ENCODE measurements at places on chromosomes 3 and 15.

DNA sequence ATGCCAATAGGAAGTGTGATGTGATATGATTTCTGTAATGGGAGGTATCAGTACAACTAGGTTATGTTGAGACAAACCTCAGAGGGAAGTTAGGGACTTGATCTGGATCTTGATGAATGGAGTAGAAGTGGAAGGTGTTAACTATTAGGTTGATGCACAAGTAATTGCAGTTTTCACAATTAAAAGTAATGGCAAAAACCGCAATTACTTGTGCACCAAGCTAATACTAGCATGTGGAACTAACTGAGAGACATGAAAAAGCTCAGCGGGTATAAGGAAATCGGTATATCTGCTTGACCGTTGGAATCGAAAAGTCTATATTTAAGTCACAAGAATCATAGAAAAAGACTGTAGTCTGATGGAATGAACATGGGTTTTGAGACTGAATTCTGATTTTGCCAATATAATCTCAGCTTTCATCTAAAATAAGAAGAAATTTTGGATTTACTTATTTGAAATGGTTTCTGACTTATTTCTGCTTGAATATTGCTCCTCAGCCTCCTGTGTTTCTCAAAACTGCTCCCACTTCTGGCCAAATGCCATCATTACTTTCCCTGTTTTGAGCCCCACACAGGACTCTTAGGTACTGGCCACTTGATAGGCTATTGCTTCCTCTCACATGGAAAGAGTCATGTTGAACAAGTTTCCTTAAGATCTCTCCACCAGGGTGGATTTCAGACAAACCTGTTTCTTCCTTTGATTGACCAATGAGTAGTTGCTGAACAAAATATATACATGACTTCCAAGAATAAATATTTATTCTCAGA is 271.5 kb upstream of the COL8A1 start:
- DNase-seq, result no peak

DNA sequence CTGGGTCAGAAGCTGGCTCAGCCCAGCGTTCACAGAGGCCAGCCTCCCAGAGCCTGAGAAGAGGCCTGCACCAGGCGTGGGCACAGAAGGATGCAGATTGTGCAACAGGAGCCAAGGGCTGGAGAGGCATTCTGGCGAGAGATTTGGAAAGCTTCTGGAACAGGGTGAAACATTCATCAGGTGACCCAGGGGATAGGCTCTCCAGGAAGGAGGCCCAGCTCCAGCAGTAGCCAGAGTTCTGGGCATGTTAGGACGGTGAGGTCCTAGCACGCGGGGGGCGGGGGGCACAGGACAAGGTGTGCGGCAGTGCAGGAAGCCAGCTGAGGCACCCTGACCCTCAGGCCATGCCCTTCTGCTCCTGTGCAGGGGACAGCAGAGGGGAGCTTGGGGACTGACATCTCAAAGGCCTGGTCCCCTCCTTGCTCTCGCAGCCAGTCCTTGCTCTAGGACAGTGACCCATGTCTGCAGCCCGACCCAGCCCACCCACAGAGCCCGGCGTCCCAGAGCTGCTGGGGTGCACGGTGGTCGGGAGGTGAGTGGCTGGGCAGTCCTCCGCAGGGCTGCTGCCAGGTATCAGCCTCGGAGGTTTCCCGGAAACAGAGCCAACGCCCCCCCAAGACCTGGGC is 111.7 kb upstream of the KLF13 start:
- no peak for DNase-seq

DNA sequence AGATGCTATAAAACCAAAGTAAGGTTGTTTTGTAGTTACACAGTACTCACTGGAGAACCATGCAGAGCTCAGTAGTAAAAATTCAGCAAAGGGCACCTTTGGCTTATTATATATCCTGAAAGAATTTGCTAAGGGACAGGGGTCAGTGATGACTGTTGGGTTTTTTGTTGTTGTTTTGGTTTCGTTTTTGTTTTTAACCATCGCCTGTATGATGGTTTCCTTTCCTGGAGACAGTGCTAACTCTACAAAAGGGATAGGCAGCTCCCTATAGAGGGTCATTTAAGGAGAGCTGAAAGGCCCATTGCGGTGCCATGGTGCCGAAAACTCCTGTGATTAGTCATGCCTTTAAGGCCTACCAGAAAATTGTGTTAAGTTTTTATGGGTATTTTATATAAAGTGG is 118.2 kb upstream of the GOLIM4 start:
- DNase-seq, result no peak

GRCh38 chr3:188578576-188579363 is 424.8 kb downstream of the LPP start:
- no peak for DNase-seq

DNA sequence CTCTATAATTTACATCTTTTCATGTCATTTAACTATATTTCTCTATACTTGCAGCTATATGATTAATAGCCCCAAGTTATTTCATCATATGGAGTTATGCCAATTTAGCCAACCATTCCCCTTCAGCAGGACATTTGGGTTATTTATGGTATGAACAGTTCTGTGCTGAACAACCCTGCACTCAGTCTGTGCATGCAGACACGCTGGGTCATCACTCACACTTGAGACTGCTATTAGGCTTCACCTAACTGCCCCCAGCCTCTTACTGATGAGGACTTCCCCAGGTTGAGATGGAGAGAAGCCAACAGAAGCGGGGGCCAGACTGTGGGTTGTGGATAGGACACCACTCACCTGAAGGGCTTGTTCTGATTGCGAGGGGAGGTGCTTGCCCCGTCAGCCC is 7.3 kb downstream of the TADA3 start:
- DNase-seq, result no peak

DNA sequence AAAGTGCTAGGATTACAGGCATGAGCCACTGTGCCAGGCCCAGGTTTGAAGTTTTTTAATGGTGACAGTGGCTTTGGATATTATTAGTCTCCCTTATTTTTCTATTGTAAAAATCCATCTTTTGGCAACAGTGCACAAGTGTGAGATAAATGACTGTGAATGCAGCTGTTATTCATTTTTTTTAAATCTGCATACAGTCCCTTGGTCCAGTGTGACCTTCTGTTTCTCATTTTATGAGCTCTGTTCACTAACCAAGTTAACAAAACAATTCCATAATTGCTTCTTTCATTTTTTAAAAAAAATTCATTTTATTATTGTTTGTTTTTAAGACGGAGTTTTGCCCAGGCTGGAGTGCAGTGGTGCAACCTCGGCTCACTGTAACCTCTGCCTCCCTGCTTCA is 381.8 kb downstream of the NAALADL2 start:
- no peak for DNase-seq

GRCh38 chr3:149609595-149609994 is 48.2 kb downstream of the WWTR1 start:
- no peak for DNase-seq

DNA sequence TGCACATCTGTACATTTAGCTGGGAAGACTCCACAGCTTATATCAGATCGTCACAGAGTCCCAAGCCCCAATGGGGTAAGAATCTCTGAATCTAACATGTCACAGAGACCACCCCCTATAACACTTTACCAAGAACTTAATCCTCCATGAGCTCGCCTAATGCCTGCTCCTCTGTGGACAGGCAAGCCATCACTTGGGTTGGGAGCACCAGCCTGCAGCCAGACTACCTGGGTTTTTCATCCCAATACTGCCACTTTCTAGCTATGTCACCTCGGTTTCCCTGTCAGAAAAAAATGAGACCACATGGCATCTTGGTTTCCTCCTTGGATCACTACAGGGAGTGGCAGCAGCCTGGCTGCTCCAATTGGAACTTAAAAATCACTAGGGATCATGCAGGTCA is 277.9 kb upstream of the TLE3 start:
- DNase-seq, result no peak

- DNase-seq, result no peak
Observed at GRCh38 chr3:158773166-158773565, 28.7 kb upstream of the MFSD1 start.

GRCh38 chr3:114848643-114849350 is 298.3 kb downstream of the ZBTB20 start:
- DNase-seq, result no peak

- no peak for DNase-seq
Observed at GRCh38 chr3:178532476-178532875, 3.8 kb upstream of the KCNMB2 start.

All from stimulated activated CD4-positive, alpha-beta T cell treated with anti-CD3 and anti-CD28 coated beads, Interleukin-12 subunit alpha, Interleukin-12 subunit beta, amount 100 ng/mL, for 24 hours (primary cell).